MG63 (cell line): ENCODE measurements at places on chromosomes 1 and 21. TPM values are rescaled to one million over a fixed set of nuclear protein-coding genes. Genes with fewer than 3 reads are reported as not detected.

Gene CA6
- total RNA-seq = not detected in 2 replicates

Gene DIPK1A
- 1.5 and 3.8 TPM in 2 replicates for total RNA-seq

Gene PDC
- not detected in 2 replicates for total RNA-seq

Gene REN
- not detected in 2 replicates for total RNA-seq

Gene SPRR3
- total RNA-seq = not detected in 2 replicates

Gene PPM1J
- 2.4 and 2.7 TPM in 2 replicates for total RNA-seq

Gene ARTN
- not detected in 2 replicates for total RNA-seq

Gene FAM163A
- total RNA-seq = not detected in 2 replicates

Gene PTPRF
- total RNA-seq = 28.5 and 33.0 TPM in 2 replicates

DNA sequence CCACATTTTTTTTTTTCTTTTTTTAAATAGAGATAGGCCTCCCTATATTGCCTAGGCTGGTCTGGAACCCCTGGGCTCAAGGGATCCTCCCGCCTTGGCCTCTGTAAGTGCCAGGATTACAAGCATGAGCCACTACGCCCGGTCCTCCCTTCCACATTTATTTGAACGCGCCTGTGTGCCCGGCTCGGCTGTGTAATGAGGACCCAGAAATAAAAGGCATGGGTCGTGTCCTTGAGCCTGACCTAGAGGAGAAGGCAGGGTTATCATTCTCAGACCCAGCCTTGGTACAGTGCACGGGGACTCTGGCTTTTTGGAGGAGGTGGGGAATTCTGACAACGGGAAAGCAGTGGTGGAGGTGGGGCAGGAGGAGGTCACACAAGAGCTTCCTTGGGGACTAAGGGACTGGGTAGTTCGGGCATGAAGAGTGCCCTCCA, 841 bp downstream of the CENPF start:
- DNase-seq = no peak

DNA sequence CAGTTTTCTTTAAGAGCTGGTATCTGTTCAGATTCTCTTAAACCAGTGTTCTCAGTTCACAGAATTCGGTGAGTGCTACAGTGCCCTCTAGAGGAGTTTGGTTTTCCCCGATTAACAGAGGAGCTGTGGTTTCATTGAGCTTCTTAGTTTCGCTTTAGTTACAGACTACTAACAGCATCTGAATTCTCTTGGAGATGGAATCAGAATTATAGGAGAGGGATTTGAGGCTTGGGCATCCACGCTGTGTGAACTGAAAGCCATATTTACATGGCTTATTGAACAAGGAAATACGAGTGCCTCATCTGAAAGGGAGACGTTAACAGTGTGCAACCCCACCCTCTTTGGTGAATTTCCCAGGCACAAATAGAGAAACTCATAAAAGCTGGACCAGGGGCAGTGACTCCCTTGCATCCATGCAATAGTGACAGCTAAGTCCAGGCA, 202.0 kb downstream of the USH2A start:
- peak; percentile 59 for DNase-seq

DNA sequence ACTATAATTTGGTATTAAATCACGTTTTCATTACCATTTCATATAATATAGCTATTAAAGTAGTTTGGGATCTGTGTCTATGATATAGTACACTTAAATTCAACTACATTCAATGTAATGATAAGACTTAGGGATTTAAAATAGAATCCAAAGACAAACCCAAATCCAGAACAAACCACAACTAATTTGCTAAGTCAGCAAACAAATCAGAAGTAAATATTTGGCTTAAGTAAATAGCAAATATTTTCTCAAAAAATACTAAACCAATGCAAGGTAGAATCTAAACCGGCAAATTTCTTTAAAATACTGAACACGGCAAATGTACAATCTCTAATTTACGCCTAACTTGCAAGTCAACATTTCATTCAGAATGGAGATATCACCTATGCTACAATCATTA, 16.8 kb downstream of the YY1AP1 start:
- no peak for DNase-seq

DNA sequence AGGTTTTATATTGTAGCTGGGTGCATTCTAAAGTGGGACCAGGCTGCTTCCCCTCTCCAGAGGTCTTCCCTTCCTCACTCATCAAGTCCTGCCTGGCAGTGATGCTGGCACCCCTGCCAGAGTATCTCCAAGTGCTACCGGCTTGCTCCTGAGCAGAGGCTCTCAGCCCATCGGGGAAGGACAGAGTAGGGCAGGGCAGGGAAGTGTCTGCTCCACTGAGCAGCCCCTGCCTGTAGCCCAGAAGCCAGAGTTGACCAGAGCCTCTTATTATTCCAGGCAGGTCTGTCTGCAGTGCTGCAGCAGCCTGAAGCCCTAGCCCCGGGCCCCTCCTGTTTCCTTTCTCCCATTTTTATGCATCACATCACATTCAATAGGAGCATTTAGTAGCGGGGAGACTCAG, 51.1 kb downstream of the ATP2B4 start:
- no peak for DNase-seq
